ENCODE measurements at places on chromosomes 2 and 18. TPM values are rescaled to one million over a fixed set of nuclear protein-coding genes. Genes with fewer than 3 reads are reported as not detected.
A peak's percentile ranks its signal among the peaks of the same experiment; 100 is the strongest.

The CLIP4 gene
- 14.0 TPM for polyA plus RNA-seq

- no peak for DNase-seq
These were observed 53.4 kb upstream of the PROKR1 start for GRCh38 chr2:68589963-68590362.

The EPB41L3 gene
- polyA plus RNA-seq = 63.1 TPM

GRCh38 chr18:12336887-12337286 is 28.8 kb downstream of the TUBB6 start:
- DNase-seq = no peak

DNA sequence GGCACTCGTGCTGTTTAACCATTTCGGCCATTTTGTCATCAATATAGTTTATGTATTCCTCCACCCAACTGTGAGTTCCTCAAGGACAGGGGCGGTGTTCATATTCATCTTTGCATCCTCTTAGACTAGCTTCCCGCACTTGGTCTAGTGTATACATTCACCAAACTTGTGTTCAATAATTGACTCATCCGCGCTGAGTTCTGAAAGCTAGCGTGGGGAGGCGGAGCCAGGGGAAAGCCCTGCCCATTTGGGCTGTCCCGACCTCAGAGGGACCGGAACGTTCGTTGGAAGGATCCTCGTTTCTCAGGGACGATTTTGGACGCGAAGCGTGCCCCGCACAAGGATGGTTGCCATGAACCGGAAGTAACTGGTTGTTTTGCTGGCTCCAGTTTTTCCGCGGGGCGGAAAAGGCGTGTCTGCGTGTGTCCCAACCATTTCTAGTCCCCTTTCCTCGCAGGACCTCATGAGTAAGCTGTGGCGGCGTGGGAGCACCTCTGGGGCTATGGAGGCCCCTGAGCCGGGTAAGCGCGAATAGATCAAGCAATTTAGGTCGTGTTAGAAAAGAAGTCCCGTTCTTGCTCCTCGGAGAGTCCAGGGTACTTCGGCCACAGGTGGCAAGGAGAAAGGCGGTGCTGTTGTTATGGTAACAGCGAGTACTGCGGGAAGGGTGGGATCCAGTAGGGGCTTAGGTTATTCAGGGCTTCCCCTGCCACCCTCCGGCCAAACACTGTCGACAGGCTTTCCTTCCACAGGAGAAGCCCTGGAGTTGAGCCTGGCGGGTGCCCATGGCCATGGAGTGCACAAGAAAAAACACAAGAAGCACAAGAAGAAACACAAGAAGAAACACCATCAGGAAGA is at the start of gene INO80B:
TSS of gene INO80B (plus strand) at position 434 of the 858 bp plus-strand sequence. CDS start at position 464, 30 bp downstream.
- peak; percentile 97 for DNase-seq

All from renal cortex interstitium (tissue), 15 donors.